ENCODE measurements at places on chromosomes 11 and 22.

- DNase-seq = no peak
Observed at GRCh38 chr22:38346506-38346905, 29.3 kb upstream of the CSNK1E start.

- DNase-seq = no peak
Observed at GRCh38 chr22:42376711-42377554, 55.3 kb downstream of the NFAM1 start.

DNA sequence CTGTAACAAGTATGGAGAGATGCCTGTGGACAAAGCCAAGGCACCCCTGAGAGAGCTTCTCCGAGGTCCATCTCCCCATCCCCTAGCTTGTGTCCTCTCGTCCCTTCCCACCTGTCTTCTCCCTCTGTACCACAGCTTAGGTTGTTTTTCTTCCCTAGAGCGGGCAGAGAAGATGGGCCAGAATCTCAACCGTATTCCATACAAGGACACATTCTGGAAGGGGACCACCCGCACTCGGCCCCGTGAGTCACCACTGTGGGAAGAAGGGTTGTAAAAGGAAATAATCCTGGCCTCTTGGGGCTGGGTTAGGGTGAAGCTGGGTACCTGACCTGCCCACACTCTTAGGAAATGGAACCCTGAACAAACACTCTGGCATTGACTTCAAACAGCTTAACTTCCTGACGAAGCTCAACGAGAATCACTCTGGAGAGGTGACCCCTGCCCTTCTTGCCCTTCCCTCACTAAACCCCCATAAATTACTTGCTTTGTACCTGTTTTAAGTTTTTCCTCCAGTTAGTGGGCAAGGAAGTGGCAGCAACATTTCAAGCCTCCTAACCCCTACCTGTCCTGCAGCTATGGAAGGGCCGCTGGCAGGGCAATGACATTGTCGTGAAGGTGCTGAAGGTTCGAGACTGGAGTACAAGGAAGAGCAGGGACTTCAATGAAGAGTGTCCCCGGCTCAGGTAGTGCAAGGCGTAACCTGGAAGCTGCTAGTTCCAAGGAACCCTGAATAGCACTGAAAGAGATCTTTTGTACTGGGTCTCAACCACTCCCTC is 3.1 kb downstream of the TAF10 start:
- DNase-seq = no peak

DNA sequence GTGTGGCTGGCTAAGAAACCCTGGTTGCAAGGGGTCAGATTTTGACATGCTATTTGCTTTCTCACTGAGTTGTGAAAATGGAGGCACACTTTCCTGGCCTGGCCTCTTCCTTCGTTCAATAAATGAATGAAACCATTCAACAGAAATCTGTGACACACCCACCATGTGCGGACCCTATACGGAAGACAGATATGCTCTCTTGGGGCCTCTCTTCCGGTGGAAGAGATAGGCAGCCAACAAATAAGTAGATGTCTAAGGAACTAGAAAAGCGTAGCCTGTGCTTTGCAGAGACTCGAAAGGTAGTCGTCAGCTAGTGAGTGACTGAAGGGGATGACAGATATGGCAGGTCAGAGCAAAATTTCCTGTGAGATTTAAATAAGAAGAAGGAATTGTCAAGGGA is 5.3 kb downstream of the KCNQ1OT1 start:
- no peak for DNase-seq

GRCh38 chr11:77146261-77147035 is 18.4 kb downstream of the MYO7A start:
- no peak for DNase-seq

DNA sequence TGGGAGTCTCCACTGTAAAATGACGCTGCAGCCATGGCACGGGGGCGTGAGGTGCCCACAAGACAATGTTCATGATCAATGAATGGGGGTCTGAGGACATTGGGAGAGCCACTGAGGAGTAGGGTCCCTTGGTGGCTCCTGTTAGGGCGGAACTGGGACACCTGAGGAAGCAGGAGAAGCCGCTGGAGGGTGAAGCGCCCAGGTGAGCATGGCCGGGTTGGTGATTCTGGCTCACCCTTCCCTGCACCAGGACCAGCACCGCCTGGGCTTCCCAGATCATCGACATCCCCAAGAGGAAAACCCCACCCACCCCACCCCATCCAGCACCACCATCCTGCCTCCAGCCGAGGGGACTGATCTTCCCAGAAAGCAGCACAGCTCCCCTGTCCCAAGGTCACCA is 30.6 kb downstream of the SHANK2 start:
- no peak for DNase-seq

- DNase-seq = no peak
Observed at GRCh38 chr11:61075891-61076290, 26.4 kb upstream of the CD5 start.

- DNase-seq = no peak
Observed at GRCh38 chr11:117146521-117146920, 2.4 kb downstream of the PAFAH1B2 start.

GRCh38 chr11:22690871-22691270 is 24.5 kb downstream of the GAS2 start:
- no peak for DNase-seq

GRCh38 chr22:17369439-17370025 is at the start of gene CECR2:
CECR2 (plus strand) TSS chr22:17369460; CDS start chr22:17369784, 324 bp downstream.
- DNase-seq = no peak

- no peak for DNase-seq
Observed at GRCh38 chr11:127624306-127624856, 623.8 kb upstream of the KIRREL3 start.

DNA sequence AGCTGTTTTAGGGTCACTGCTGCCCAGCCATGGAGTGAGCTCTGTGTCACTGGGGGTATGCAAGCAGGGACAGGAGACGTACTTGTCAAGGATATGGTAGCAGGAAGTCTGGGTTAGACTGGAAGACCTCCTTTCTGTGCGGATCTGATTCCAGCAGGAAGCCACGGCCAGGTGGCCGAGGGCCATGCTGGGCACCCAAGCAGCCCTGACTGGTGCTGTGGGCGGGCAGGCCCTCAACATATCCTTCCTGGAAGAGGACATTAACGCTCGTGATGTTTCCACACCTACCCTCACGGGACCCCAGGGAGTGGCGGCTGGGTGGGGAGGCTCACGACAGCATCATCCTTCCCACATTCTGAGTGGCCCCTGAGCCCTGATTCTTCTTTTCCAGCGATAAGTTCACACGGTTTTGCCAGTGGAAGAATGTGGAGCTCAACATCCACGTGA is 8.7 kb upstream of the ANKRD13D start:
- DNase-seq = no peak

- DNase-seq = no peak
Observed at GRCh38 chr11:36455658-36456111, 54.4 kb downstream of the TRAF6 start.

GRCh38 chr22:20223421-20224255 is 44.5 kb downstream of the RTN4R start:
- no peak for DNase-seq

GRCh38 chr22:46632646-46633249 is 12.6 kb downstream of the GRAMD4 start:
- no peak for DNase-seq

- DNase-seq = no peak
Observed at GRCh38 chr22:30308518-30309230, 18.1 kb downstream of the TBC1D10A start.

- no peak for DNase-seq
Observed at GRCh38 chr11:122594986-122595645, 60.4 kb upstream of the UBASH3B start.

- DNase-seq = no peak
Observed at GRCh38 chr22:50583294-50583861, 729 bp upstream of the CHKB start.

DNA sequence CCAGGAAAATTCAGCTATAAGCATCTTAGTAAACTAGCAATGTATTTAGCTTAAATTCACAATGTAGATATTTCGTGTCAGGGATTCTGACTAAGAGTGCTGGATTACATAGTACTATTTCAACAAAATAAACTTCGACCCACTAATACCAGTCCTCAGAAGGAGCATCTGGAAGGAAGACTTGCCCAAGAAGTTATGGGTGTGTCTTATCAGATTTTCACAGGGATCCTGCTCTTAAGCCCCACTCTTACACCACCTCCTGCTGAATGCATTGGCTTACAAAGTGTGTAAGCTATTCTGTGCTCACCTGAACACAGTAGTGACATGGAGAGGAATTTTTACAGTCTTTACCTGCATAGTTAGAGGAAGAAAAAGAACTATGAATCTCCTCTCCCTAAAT is 35.4 kb upstream of the ANO5 start:
- DNase-seq = no peak

DNA sequence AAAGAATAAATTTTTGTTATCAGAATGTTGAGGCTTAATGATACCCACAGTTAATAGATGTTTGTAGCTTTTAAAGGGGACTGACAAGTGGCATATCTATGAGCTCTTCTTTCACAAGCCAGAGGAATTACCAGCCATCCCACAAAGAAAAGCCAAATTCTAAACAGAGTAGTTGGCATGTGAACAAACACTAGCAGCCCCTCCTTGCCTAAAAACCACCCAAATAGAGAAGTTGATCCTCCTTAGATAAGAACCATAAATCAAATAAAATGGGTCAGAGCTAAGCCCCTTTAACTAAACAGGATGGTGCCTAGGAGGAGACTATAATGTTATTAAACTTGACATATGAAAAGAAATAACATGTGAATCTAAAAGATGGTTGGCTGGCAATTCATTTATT is 11.4 kb downstream of the LPXN start:
- no peak for DNase-seq

DNA sequence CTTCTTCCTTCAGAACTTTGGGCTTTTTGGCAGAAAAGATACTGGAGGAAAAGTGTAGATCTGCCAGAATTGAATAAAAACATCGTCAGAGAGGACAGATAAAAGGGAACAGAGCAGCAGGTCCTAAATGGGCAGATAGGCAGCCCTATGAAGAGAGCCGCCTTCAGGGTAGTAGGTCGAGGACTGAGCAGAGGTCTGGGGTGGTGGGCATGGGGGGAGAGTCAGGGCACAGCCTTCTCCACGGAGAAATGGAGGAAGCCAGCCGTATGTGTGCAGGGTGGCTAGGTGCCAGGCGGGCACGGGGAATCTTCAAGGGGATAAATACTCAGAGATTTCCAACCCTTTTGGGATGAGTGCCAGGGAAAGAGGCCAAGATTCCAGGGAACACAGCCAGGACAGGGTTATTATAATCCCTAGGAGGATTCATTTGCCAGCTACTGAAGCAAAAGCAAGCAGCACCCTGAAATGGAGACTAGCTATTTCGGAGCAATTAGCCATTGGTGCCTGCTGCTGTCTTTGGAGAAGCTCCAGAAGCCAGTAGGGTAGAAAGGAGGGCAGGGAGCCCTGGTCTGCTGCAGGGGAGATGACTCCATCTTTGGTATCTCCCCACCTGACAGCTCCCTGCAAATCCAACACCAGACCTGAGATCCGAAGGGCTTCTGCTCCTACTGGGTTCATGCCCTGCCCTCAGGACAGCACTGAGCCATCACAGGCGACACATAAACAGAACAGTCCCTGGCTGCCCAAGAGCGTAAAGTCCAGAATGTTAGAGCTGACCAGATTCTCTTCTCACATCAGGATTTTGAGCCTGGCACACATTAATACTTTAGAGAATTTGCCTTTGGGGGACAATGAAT is 174.5 kb upstream of the NTM start:
- no peak for DNase-seq

GRCh38 chr11:95714843-95715776 is 74.5 kb downstream of the FAM76B start:
- no peak for DNase-seq

- DNase-seq = no peak
Observed at GRCh38 chr11:128548649-128549255, 38.6 kb downstream of the ETS1 start.

DNA sequence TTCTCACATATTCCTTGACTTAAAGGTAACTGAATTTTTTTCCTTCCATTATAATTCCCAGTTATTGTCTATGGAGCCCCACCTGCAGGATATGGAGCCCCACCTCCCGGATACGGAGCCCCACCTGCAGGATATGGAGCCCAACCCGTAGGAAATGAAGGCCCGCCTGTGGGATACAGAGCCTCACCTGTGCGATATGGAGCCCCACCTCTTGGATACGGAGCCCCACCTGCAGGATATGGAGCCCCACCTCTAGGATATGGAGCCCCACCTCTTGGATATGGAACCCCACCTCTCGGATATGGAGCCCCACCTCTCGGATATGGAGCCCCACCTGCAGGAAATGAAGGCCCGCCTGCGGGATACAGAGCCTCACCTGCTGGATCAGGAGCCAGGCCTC is 28.1 kb downstream of the WBP2NL start:
- DNase-seq = no peak

- DNase-seq = no peak
Observed at GRCh38 chr22:28442711-28443525, 236.7 kb downstream of the TTC28 start.

GRCh38 chr11:8034106-8034585 is 46.9 kb upstream of the TUB start:
- DNase-seq = no peak

- DNase-seq = no peak
Observed at GRCh38 chr11:68202165-68202564, 10.9 kb downstream of the KMT5B start.

- DNase-seq = no peak
Observed at GRCh38 chr11:102267609-102268008, 49.7 kb upstream of the BIRC3 start.

- no peak for DNase-seq
Observed at GRCh38 chr22:37830093-37830842, 7.1 kb downstream of the GALR3 start.

GRCh38 chr22:38830026-38830844 is 13.6 kb downstream of the NPTXR start:
- no peak for DNase-seq

DNA sequence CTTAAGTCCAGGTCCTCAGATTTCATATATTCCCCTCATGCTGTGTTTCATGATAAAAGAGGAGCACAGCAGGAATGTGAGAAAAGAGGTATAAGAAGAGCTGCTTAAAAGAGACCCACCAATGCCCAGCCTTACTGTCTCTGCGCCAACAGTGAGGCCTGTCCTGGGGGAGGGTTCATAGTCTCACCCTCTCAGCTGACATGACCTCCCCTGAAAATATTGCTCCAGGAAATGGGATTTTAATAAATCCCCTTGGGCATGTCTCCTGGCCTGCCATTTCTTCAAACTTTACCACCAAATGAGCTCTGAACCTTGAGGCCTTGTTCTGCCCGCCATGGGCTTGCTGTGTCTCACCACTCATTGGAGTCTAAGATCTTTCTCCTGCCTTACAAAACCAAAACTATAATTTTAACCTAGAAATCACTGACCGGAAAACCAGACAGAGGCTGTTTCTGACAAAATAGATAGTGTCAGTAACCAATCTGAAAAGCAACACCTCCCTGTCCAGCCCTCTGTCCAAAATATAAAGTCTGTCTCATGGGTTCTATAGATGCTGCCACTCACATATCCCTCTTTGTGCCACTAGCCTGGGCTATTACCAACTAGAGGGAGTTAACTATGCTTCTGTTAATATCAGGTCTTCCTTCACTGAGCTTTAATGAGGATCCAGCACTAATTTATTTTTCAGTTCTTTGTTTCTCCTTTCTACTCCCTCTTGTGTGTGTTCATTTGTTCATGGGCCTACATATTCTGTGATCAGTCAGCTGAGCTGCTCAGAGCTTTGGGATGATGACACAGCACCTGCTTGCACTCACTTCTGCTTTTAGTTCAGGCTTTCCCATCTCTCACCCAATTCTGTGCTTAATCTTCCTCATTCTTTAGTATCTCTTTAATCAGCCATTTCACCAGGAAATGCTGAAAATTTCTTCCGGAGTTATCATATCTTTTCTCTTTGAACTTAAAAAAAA is at the start of gene OR2AG2:
Gene OR2AG2, minus strand, starts transcription at position 51 of the 968 bp plus-strand sequence. CDS start 3,019 bp downstream, outside the sequence.
- no peak for DNase-seq

Data from stimulated activated CD4-positive, alpha-beta T cell treated with anti-CD3 and anti-CD28 coated beads, Interleukin-4, amount 100 ng/mL, for 48 hours (primary cell).